ENCODE measurements at places on chromosomes 6 and 20. TPM values are rescaled to one million over a fixed set of nuclear protein-coding genes. Genes with fewer than 3 reads are reported as not detected.

DNA sequence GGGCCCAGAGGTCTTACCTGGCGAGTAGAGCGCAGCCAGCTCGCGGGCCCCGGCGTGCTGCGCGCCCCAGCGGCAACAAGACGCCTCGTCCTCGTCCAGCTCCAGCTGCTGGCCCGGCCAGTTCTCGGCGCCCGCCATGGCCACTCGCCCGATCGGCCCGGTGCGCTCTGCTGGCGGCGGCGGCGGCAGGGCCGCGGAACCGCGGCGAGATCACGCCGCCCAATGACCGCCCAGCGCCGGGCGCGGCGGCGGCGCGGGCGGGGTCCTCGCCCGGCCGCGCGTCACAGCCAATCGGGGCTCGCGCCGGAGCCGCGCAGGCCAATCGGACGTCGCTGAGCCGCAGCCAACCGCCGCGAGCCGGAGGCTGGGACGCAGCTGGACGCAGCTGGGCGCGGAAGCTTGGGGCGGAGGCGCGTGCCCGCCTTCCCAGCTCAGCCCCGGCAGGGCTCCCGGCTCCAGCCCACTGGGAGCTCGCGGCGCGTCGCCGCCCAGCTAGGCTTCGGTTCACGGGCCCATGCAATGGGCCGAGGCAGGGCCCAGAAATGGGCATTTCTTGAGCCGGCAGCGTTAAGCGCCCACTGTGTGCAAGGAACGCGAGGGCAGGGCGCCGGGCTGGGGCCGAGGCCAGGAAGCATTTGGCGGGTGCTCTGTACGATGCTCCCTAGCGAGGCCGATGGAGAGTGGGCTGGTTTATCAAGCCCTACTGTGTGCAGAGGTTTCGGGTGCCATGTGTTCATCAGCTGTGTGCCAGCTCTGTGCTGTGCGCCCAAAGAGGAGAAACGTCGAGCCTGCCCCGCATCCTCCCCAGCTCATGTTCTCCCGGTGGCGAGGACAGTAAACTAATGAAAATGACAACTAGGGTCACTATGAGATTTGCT is at the start of gene PEDS1:
PEDS1 (minus strand) TSS at position 224 of the 878 bp plus-strand sequence; CDS start at position 138, 86 bp downstream.
- DNase-seq: peak; percentile 90

- DNase-seq: no peak
Observed at GRCh38 chr6:5490501-5491069, 229.3 kb downstream of the FARS2 start.

DNA sequence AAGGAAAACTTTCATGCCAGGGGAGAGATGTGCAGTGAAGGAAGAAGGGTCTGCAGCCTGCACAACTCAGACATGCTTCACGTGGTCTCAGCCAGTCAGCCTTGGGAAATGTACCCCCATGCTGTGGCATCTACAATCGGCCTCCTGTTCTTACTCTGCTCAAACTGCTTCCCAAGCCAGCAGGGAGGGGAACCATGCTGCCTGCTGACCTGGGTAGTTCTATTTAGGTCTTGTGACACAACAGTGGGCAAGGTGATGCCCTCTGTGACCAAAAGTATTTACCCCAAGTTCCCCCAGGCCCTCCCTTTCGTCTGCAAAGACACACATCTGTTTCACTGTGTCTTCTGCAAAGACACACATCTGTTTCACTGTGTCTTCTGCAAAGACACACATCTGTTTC is 106.9 kb downstream of the SLC23A2 start:
- DNase-seq: no peak

GRCh38 chr6:158756977-158757752 is 62.0 kb downstream of the EZR start:
- DNase-seq: no peak

DNA sequence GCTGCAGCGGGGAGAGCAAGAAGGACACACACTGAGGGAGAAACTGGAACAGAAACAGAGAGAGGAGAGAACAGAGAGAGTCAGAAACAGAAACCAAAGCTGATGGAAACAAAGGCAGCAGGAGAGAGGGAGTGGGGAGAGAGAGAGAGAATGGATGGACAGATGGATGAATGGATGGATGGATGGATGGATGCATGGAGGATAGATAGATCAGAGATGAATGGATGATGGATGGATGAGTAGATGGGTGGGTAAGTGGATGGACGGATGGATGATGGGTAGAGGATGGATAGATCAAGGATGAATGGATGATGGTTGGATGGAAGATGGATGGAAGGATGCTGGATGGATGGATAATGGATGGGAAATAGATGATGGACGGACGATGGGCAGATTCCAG is 35.0 kb upstream of the PHACTR3 start:
- DNase-seq: no peak

- no peak for DNase-seq
Observed at GRCh38 chr20:40361916-40362315, 327.1 kb downstream of the MAFB start.

Gene PRRT1
- total RNA-seq: 0.44 TPM

Gene SLC26A8
- not detected for total RNA-seq

Gene ISM1
- 9.0 TPM for total RNA-seq

Gene PRND
- total RNA-seq: not detected

Gene EYS
- total RNA-seq: not detected

Gene NKAIN4
- 0.42 TPM for total RNA-seq
